ENCODE measurements at places on chromosomes 13 and 19.

DNA sequence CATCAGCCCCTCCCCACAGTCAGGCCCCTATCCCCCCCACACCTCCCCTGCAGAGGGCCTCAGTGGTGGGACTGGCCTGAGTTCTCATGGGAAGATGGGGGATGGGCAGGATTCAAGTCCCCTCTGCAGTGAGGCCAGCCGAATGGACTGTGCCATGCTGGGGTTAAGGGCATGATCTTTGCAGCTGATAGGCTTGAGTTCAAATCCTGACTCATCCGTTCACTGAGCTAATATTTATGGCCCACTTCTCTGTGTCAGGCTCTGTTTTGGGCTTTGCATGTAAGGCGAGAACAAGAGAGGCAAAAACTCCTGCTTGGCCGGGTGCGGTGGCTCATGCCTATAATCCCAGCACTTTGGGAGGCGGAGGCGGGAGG is 20.7 kb downstream of the MARK4 start:
- DNase-seq, result no peak

DNA sequence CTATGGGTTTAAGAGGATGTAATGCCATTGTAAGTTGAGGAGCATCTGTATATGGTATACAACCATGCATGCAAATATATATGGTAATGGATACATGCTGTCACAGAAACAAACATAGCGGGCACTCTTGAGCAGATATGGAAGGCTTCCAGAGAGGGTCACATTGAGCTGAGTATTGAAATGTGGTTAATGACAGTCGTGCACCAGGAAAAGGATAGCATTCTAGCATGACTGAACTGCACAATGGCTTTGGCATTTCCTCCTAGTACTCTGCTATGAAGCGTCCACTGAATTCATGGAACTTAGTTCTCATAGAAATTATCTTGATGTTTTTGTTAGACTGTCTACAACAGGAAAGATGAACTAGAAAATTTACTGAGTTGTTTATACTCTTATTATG is 25.2 kb downstream of the DGKH start:
- DNase-seq, result no peak

GRCh38 chr13:95833126-95833525 is 156.2 kb downstream of the DNAJC3 start:
- no peak for DNase-seq

- no peak for DNase-seq
Observed at GRCh38 chr13:41767801-41768200, 193.1 kb downstream of the VWA8 start.

DNA sequence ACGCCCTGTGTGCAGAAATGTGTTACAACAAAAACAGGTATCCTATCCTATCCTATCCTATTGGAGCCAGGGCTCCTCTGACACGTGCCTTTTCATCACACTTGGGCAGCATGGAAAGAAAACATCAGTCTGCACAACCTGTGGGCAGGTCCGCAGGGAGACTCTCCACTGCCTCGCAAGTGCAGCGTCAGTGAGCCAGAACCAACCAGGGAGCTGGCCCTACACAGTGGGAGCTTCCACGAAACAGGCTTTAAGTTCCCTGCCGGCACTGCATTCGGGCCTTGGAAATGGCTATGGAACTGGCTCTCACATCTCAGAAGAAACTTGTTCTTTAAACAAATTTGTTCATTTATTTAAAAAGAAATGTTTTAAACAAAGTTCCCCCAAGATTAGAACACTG is 49.5 kb downstream of the SLC7A1 start:
- DNase-seq, result no peak

GRCh38 chr13:95123726-95124125 is 177.5 kb downstream of the ABCC4 start:
- no peak for DNase-seq

DNA sequence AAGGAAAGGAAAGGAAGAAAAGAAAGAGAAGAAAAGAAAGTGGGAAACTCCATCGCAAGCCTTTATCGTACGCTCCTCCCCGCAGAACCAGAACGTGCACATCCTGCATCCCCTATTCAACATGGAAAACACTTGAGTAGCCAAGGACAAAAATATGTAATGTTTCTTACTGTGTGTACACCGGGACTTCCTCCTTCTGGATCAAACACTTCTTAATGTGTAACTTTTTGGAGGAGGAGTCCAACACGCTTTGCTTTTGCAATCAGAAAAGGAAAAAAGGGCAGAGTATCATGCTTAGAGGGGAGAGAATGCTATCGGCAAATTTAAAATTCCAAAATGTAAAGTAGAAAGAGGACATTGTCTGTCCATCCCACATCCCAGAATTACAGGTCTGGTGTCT is 7.8 kb upstream of the SHFL start:
- DNase-seq, result no peak

DNA sequence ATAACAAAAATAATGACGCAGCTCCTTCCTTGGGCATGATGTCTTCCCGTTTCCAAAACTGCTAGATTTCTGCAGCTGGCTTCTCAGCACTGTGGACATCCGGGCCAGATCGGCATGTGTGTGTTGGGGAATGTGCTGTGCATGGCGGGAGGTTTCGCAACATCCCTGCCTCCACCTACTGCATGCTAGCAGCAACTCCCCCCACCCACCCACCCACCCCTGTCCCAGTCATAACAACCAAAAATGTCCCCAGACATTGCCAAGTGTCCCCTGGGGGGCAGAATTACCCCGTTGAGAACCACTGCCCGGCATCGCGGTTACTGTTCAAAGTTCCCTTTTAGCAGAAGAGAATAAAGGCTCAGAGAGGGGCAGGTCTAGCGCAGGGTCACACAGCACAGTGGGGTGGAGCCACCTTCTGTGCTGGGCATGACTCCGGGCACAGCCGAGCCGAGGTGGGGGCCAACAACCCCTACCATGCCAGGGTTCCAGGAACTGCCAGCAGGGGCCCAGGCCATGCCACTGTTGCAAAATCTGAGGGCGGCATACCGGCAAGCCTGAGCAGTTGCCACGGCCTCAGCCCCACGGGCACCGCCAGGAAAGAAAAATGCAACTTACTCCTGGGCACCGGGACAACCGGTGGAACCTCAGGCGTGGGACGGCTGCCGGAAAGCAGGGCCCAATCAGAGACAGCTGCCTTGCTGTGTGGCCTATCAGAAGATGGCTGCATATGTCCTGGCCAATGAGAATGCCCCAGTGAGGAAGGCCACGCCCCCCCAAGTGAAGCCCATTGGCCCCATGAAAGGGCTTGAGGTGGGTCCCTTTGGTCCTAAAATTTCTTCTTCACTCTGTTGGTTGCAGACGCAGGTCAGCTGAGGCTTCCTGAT is 22.5 kb upstream of the NFIC start:
- peak; percentile 65 for DNase-seq

DNA sequence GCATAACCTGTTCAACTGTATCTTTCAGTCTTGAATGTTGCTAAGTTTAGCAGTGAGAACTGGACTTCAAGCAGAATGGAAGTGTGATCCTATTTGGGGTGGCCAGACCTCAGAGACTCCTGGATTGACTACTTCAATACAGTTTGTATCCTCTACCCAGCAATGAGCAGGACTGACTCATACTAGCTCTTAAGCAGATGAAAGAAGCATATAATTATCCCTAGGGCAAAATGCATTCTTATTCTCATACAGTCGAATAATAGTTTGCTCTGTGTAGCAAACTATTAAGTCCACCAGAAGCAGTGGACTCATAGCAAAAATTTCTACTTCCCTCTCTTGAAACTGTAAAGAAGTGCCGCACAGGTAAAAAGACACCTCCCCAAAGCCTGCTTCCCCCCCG is 46.4 kb upstream of the FAM216B start:
- no peak for DNase-seq

- peak; percentile 57 for DNase-seq
Observed at GRCh38 chr19:38425810-38426466, at the start of gene RASGRP4. Gene RASGRP4 (minus strand): TSS chr19:38426219. CDS start chr19:38426091, 128 bp downstream.

- no peak for DNase-seq
Observed at GRCh38 chr13:35833608-35834275, 297.4 kb downstream of the DCLK1 start.

DNA sequence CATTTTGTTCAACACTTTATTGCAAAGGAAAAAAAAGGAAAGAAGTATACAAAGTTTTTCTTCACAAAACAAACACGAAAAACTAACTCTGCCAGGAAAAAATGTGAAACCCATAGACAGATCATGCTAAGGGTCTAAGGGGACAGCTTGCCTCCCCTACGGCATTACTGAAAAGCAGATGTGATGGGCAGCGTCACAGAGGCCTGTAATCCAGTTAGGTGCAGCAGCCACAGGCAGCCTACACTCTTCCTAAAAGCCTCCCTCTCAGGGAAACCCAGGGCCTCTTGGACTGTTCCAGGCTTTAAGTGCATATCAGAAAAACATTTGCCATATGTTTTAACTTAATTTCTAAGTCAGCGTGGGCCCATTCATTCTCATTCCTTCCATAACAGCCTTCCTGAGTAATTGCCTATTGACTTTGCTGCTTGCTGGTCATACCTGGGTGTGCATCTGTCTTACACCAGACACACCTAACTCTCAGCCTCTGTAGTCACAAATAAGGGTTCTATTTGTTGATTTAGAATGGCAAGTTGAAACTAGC is 135.7 kb upstream of the SERP2 start:
- DNase-seq, result no peak

DNA sequence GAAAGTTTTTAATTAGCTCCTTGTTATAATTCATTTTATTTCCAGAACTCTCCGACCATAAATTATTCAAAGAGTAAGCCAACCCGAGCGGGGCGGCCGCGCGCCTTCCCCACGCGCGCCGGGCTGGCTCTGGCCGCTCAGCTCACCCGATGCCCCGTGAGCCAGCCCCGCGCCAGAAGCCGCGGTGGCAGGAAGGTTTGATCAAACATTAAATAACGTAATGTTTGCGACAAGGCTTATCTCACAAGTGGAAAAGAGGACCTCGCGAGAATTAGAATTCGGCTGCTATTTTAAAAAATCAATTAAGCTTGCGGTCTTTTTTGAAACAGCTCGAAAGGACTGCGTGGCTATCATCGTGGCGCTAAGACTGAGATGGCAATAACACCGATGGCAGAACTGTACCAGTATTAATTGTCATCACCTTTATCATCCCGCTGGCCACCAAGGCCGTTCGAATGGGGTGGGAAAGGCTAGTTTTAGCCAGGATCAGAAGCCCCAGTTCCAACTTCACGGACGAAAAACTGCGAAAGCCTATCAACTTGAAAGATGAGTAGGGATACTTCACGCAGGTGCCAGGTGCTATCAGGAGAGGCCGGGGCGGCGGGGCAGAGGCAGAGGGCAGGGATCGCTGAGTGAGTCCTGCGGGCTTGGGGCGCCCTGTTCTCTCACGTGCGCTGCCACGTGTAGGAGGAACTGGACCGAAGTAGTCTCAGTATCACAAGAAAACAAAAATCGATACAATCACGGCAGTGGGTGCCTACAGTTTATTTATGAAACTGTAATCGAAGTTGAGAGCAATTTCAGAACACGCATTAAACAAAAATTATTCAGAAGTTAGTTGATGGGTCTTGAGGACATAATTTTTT is 6.4 kb downstream of the POU4F1 start:
- DNase-seq, result no peak

DNA sequence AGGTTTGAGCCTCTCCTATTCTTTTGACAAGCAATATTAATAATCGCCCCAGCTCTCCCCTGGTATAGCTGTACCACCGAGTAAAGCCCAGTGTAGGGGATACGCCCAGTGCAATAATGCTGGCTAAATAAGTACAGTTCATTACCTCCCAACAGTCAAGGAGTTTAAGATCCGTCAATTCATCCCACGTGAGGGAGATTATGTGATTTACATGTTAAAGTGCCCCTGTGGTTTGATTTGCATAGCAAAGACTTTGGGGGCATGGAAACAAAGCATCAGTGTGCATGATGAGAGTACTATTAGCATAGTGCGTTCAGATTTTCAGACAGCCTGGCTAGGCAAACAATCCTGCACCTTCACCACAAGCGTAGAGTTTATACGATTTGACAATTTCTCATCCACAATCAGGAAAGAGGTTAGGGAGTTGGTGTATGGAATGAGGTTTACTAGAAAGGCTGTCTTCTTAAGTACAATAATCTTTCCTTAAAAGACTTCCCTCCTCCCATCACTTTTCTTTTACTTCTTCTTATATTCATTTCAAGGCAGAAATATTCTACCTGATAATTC is 754.0 kb downstream of the DIAPH3 start:
- DNase-seq, result no peak

DNA sequence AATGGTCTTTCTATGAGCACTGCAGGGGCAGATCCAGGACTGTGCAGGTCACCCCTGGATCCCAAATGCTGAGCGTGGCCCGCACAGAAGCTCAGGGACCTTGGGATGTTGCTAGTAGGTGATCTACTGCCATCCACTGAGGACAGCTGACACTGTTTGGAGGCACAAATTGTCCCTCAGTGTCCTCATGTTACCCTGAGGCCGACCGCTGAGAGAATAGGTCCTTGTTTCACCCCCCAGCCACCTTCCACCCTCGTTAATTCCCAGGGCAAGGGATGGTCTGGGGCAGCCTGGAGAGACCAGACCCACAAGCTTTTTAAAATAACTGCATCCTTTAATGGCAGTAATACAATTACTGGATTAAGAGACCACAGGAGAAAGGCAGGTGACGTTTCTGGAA is 15.4 kb upstream of the TMEM160 start:
- DNase-seq, result no peak

GRCh38 chr19:47702671-47703070 is 10.6 kb upstream of the EHD2 start:
- no peak for DNase-seq

GRCh38 chr13:23770428-23770827 is 118.8 kb downstream of the MIPEP start:
- DNase-seq, result no peak

GRCh38 chr19:35226748-35227147 is 1.8 kb downstream of the FAM187B start:
- peak; percentile 1 for DNase-seq

GRCh38 chr13:97379386-97379785 is 54.6 kb upstream of the RAP2A start:
- DNase-seq, result no peak

DNA sequence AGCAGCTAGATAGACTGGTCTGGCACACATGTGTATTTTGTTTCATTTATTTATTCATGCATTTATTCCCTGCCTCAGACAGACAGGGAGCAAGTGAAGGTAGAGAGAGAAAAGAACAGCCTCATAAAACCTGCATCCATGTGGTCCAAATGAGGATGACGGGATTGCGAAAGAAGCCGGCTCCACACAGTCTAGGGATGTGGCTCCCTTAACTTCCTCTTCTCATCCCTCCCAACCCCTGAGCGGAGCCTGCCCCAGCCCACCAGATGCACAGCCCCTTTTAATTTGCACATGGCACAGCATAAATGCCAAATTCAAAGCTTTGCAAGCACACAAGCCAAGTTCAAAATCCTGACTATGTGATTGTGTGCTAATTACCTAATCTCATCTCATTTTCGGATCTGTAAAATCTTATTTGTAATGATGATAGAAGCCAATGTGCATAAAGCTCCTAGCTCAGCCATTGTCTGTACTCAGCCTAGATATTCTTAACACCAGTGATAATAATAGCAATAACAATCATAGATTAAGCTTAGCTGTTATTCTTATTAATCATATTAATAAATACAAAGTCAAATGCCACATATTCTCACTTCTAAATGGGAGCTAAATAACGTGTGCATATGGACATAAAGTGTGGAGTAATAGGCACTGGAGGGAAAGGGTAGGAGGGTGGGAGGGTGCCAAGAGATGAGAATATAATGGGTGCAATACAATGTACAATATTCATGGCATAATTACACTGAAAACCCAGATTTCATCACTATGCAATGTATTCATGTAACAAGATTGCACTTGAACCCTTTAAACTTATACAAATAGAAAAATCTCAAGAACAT is 156.3 kb downstream of the DCT start:
- DNase-seq, result no peak

Data from stimulated activated CD4-positive, alpha-beta T cell treated with anti-CD3 and anti-CD28 coated beads, Interleukin-4, amount 100 ng/mL, for 24 hours (primary cell).